ENCODE measurements at places on chromosomes 7 and 10. TPM values are rescaled to one million over a fixed set of nuclear protein-coding genes. Genes with fewer than 3 reads are reported as not detected.

- DNase-seq: no peak
Measured at GRCh38 chr7:24026351-24026750, 257.6 kb upstream of the NPY start.

- peak; percentile 92 for DNase-seq
Measured at GRCh38 chr10:73874267-73875138, at the start of gene CAMK2G. Gene CAMK2G, minus strand, starts transcription at chr10:73874555. Its CDS starts 94 bp downstream, at chr10:73874461.

- DNase-seq: no peak
Measured at GRCh38 chr7:142249918-142250317, 7.9 kb downstream of the PRSS58 start.

GRCh38 chr7:20558963-20559716 lies 56.3 kb upstream of the ABCB5 start:
- DNase-seq: no peak

DNA sequence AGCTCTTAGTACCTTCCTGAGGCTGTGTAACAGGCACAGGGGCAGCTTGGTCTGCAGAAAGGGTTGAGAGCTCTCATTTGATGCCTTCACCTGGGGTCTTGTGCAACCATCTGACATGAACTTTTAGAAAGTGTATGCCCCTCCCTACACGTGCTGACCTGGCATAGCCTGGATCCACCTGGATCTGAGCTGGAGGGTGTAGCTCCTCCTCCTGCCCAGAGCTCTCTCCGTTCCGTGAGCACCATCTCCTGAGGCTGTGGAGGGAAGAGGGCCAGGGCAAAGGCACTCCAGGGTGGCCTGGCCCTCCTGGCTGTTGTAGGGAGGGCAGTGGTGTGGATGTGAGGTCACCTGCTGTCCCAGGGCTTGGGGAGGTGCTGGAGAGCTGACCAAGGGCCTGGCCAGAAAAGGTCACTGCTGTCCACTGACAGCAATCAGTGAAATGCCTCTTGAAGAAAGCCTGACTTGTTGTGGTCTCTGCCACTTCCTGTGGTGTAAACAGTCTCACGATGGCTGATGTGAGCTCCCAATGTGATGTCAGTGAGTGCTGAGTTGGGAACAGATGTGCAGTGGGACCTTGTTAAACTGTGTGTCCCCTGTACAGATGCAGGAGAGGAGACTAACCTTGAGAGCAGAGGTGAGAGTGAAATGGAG lies 23.0 kb downstream of the AMZ1 start:
- DNase-seq: no peak

GRCh38 chr7:120554960-120555571 lies 282.1 kb downstream of the KCND2 start:
- peak; percentile 13 for DNase-seq

DNA sequence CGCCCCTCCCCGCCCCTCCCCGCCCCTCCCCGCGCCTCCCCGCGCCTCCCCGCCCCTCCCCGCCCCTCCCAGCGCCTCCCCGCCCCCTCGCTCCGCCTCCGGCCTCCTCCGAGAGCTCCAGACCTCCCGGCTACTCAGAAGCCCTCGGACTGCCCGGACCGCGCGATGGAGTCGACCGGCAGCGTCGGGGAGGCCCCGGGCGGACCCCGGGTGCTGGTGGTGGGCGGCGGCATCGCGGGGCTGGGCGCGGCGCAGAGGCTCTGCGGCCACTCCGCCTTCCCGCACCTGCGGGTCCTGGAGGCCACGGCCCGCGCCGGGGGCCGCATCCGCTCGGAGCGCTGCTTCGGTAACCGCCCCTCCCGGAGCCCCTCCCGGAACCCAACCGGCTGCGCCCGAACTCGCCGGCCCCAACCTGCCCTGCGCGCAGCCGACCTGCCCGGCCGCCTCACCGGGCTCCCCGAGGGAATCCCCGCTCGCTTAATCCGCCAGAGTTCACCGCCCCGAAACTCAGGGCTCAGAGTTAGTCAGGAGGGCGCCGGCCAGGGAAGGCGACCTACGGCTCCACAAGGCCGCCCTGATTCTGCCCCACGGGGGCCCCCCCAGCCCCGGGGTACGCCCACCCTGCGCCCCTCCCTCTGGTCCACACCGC lies at the start of gene PAOX:
PAOX (plus strand) TSS at position 111 of the 649 bp plus-strand sequence; CDS start at position 166, 55 bp downstream.
- DNase-seq: peak; percentile 92

DNA sequence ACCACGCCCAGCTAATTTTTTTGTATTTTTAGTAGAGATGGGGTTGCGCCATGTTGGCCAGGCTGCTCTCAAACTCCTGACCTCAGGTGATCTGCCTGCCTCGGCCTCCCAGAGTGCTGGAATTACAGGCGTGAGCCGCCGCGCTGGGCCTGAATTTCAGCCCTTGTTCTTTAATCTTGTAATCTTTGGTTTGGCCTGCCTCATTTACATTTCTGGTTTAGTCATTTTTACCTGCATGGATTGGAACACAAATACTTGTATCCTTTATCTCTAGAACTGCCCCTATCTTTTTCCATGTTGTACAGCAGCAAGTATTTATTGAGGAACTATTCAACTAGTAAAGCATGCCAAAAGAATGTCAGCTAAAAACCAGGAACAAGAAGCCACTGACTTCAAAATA lies 195.6 kb upstream of the FRMD4A start:
- DNase-seq: no peak

GRCh38 chr7:140640727-140641523 lies at the start of gene DENND2A:
Gene DENND2A, minus strand, starts transcription at chr7:140640813. Its CDS starts 38,416 bp downstream, at chr7:140602397.
- peak; percentile 82 for DNase-seq

DNA sequence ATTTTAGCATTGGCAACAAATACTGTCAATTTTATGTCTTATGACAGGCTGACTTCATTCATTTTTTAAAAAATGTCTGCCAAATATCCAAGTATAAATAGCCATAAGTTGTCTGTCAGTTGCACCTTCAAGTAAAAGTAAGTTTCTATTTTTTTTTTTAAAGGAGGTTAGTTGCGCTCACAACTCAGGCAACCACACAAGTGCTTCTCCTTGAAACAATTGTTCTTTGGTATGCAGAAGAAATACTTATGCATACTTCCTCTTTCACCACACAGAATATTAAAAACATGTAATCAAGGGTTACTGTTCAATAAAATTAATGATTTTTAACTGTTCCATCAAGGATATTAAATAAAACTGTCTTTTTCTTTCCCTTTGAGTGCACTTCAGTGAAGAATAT lies 97.9 kb downstream of the RTKN2 start:
- no peak for DNase-seq

DNA sequence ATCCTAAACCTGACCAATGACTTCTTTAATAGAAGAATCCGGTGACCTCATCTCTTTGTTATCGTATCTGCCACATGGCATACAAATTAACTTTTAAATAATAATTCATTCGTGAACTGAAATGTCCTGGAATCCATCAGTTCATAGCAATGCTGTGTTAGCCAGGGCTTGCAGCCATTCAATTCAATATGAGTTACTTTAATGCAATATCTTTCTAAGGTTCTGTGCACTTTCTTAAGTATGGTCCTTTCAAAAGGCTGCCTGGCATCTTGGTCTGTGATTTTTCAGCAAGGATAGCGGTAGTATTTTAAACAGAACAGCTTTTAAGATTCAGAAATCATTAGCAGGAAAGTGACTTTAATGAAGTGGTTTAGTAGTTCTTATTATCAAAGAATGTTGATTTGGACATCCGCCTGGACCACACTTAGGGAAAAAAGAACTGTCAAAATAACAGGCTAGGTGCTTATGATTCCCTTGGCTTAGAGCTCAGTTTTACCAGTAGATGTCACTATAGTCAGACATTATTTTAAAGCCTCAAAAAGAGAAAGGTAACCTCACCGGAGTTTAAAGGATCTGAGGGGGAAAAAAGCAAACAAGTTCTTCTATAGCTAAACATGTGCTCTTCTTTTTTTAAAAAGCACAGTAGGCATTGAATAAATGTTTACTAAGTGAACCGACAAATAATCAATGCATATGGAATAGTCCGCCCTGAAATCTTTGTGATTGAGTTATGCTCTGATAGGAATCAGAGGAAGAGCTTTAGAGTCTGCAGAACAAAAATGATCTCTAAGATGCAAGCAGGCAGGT lies 22.7 kb downstream of the SLC35G1 start:
- peak; percentile 20 for DNase-seq

DNA sequence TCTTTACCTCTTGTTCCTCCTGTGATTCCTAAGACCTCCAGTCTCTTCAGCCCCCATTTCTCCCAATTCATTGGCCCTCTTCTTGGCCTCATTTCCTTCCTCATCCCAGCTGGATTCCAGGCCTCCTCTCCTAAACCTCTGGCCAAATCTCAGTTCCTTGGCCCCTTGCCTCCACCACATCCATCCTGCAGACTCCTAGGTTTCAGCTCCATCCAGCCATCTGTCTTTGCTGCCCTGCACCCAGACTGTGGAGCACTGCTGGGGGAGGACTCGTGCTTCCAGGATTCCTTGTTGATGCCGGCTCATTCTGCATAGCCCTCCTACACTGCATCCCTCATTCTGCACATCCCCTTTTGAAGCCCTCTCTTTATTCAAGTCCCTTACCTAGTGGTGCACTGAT lies 6.7 kb downstream of the PLAC9 start:
- DNase-seq: no peak

DNA sequence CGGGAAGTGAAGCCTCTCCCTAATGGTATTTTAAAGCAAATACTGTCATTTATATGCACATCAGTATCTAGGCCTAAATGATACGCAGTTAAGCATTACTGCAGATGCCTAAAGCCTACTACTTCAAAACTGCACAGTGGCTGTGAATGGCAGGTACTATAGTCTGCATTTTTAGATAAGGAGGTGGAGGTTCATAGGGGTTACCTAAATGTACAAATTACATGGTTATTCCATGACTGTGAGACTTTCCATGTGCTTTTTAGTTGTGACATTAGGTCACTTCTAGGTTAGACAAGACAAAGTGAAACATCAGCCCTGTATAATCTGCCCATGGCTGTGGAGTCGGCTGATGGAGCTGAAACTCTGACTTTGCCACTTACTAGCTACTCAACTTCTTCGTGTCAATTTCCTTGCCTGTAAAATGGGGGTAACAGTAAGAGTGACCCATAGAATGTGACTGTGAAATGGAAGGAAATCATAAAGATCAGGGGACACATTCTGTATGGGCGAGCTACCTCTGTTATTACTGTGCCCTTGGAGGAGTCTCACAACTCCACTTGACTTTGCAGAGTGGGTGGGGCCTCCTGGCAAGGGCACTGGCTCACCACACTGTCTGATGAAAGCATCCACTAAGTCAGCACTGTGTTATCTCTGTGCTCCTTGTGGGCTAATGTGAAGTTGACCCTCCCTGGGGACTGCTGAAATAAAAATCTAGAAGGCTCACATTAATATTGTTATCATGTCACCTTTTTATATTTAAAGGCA lies 239.4 kb downstream of the TNS3 start:
- no peak for DNase-seq

DNA sequence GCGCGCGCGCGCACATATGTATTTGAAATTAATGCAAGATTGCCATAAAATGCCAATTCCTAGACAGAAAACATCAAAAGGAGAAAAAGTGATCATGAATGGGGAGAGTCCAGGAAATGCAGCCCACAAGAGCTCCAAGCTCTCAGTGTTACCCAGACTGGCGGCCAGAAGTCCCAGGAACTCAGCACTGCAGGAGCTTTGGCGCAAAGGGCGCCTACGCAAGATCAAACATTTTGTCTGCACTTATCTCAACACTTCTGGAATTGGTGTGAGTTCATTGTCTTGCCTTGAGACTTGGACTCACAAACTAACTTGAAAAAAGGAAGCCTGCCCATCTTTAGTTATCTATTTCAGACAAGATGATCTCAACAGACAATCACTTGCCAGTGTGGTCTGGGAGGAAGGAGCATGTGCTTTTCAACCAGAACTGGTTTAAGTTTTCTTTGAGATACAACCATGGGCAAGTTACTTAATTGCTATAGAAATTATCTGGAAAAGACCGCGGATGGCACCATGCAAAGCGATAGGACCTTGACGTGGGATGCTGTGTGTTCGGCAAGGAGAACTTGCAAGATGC lies 77.2 kb downstream of the KIAA1549 start:
- DNase-seq: no peak

CALHM1 gene
- not detected for total RNA-seq

ERCC6 gene
- 19.8 TPM for total RNA-seq

FRAT1 gene
- 10.8 TPM for total RNA-seq

AMPH gene
- total RNA-seq: 0.90 TPM

DENND2A gene
- 17.4 TPM for total RNA-seq

CRHR2 gene
- total RNA-seq: 0.15 TPM

UCN3 gene
- total RNA-seq: not detected

STAG3 gene
- total RNA-seq: 3.7 TPM

SHH gene
- total RNA-seq: 4.4 TPM
